Hippocampal formation (tissue), 2 donors: ENCODE measurements at places on chromosomes 6 and 20.

DNA sequence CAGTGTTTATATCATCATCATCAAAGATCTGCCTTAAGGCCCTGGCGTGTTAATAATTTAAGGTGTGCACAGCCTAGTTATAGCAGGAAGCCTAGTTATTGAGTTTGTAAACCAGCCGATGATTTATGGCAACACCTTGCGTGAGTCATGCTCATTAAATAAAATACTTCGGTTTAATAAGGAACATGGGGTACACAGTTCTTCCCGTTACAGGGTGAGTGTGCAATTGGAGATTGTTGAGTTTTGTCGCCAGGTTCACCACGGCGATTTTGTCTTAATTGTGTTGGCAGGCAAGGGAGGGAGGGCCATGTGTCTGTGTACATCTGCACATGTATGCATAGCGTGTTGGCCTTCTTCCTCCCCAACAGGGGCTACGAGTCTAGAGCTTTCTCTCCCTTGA is 104.0 kb downstream of the TFAP2A start:
- DNase-seq = no peak

- DNase-seq = no peak
Measured at GRCh38 chr6:19831358-19831757, 5.8 kb upstream of the ID4 start.

GRCh38 chr20:4840801-4841200 is 119.1 kb downstream of the PRND start:
- no peak for DNase-seq

GRCh38 chr6:44367681-44368080 is 19.8 kb upstream of the CDC5L start:
- DNase-seq = no peak

GRCh38 chr20:34018166-34018565 is 24.5 kb downstream of the RALY start:
- no peak for DNase-seq

DNA sequence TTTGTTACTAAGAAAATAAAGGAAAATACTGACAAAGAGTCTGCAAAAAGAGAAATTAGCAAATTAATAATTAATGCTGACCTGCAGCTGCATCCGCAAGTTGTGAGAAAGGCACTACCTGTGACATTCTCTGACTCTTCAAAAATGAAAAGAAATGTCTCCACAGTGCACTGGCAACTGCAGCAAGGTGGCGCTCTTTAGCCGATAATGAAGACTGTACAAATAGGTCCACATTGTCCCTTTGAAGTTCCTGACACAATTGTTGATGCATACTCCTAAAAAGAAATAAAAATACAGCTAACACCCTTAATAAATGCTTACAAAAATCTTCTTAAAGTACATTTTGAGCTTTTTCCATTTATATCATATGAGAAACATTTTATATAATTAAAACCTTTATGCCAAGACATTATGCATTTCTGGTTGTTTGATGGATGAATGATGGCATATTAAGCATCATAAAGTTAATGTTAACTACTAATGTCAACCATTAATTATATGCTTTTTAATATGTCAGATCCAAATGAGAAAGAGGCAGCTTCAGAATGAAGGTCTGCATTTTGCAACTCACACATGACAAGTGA is 96.5 kb downstream of the MMS22L start:
- DNase-seq = peak; percentile 71

- DNase-seq = no peak
Measured at GRCh38 chr20:45366631-45367030, 3.7 kb downstream of the SYS1 start.

DNA sequence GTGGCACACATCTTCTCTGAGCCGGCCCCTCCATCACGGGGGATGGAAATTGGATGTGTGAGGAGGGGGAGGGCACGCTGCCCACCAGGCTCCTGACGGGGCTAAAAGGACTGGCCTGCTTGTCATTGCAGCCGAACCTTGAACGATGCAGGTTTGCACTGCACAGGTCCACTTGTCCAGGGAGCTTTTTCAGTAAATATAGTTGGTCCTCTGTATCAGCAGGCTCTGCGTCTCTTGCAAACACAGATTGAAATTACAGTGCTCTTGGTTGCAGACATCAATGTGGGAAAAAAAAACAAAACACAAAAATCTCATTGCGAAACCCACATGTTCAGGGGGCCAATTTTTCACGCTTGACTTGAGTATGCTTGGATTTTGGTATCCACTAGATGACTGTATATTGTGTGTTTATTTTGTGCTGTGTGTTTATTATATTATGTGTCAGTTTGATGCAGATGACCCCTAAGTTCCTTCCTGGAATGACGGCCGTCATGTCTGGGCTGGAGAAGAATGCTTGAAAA is 29.2 kb downstream of the ERMARD start:
- no peak for DNase-seq

DNA sequence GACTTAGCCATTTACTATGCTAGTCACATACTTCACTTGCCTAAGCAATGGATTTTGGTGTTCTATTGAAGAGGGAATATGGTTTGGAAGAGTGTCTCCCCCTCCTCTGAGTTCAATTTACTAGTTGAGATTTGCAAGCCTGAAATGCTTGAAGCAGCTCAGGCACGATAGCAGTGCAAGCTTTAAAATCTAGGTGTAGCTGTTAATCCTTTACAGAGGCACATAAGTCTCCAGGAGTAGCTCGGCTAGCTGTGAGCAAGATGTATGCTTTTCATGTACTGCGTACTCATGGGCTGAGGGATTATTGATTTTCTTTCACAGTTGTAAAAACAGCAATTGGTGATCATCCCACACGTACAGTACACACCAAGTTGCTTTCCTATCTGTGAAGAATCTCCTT is 726 bp downstream of the FLRT3 start:
- peak; percentile 42 for DNase-seq

GRCh38 chr6:125101631-125102030 is 51.9 kb upstream of the TPD52L1 start:
- DNase-seq = no peak

- DNase-seq = no peak
Measured at GRCh38 chr20:51985013-51985415, 182.7 kb upstream of the SALL4 start.

DNA sequence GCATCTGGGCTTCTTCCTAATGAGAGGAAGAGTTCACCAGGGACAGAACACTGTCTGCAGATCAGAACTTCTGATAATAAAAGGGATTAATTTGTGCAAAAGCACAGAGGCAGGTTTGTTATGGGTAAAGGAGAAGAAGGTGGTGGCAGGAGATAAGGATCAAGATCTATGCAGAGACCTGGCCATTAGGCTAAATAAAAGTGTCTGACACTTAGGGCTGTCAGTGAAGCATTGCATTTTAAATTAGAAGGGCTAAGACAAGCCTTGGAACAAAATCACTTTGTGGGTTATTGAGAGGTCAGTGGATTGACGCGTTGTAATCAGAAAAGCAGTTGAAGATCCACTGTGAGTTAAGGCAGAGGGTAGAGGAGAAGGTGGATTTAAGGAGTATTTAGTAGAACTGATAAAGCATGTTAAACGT is 76.8 kb downstream of the MAP3K4 start:
- no peak for DNase-seq

- DNase-seq = no peak
Measured at GRCh38 chr20:53331151-53331973, 262.3 kb downstream of the ZNF217 start.

DNA sequence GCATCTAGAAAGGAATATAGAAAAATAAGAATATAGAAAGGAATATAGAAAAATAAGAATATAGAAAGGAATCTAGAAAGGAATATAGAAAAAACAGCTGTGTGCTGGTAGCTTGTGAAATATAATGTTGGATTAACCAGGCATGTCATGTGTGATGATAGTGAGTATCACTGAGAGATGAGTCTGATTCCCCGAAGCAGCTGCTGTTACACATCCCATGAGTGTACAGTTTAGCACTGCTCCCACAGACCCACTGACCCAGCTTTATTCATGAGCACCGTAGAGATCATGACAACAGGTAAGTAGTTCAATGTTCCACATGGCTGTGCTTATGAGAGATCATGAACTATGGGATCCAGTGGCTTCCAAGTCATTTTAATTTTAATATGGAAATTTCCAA is 64.8 kb downstream of the SLC22A3 start:
- no peak for DNase-seq

- no peak for DNase-seq
Measured at GRCh38 chr20:45878076-45878761, 2.8 kb upstream of the ZSWIM1 start.

DNA sequence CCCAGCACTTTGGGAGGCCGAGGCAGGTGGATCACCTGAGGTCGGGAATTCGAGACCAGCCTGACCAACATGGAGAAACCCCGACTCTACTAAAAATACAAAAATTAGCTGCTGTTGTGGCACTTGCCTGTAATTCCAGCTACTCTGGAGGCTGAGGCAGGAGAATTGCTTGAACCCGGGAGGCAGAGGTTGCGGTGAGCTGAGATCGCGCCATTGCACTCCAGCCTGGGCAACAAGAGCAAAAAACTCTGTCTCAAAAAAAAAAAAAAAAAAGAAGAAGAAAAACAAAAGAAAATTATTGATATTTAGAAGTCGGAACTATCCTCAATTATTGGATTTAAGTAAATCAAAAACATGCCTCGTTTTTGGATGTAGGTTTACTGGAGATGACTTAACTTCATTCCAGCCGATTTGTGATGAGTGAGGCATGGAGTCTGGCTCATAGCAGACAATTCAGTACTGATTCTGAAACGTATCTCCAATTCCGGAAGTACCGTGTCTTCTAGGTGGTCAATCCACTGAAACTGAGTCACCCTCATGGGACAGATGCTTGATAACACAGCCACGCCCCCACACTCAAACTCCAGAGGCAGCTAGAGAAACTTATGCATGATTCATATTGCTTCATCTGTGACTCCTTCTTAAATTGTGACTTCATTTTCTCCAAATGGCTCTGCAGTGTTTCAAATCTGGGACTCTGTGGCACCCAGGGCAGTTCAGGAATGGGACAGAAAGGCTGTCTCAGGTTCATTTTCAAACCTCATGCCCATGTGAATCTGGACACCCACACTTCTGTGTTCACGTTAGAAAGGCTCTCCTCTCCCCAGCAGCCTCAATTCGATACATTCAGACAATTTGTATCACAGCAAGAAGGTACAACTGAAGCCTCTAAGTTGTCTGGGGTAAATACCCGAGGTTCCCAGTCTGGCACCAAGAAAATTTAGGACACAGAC is 110.4 kb upstream of the ARMC2 start:
- DNase-seq = no peak

DNA sequence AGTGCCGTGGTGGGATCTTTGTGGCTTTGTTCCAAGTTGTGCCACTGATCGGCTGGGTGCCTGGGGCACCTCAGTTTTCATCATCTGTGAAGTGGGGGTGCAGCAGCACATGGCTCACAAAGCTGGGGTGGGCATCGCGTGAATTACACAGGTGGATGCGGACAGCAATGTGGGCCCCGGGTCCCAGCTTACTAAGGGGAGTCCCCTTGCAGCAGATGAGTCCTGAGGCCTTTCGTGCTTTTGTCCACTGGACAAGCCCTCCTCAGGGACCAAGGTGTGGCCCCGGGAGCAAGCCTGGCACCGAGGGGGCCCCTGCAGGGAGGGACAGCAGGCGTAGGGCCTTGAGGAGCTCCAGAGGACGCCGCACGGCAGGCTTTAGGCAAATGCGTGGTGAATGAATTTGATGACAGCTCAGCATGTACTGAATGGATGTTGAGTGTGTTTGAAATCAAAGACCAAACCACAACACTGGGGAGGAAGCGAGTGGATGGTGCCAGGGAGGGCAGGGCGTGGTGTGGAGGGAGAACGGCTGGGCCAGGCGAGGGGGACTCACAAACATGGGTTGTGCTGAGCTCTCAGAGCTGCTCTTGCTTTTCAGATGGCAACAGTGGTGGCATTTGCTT is 53.2 kb downstream of the IRF4 start:
- no peak for DNase-seq

- peak; percentile 57 for DNase-seq
Measured at GRCh38 chr6:3220366-3220765, 7.1 kb downstream of the TUBB2B start.

DNA sequence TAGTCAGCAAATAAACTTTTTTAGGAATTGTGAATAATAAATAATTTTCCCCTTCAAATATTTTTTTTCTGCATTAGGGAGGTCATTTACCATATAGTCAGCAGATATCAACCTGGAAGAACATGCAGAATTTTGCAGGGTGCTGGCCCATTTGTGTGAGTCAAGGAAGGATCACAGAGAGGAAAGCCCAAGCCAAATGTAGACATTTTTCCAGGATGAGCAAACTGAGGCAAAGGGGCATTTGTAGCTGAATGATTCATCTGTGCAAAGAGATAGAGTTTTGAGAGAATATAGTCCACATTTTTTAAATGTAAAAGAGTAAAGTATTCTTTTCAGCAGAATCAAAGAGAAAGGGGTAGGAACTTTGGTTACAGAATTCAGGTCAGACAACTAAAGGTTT is 555.5 kb upstream of the MARCKS start:
- no peak for DNase-seq

GRCh38 chr20:32647606-32648005 is 26.1 kb downstream of the C20orf203 start:
- DNase-seq = no peak

DNA sequence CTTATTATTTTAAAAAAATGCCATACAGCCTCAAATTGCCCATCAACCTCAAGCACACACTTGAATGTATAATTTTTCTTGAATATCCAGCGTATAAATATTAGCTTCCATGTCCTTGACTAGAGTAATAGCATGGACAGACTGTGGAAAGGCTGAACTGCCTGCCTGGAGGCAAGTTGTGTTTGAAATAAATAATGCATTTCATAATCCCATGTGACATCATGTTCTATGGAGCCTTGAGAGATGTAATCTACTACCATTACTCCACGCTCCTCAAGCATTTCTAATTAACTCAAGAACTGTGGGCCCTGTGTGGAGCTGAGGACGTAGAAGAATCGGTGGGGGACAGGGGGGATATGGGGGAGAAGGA is 94.2 kb downstream of the CDS2 start:
- DNase-seq = no peak

- DNase-seq = no peak
Measured at GRCh38 chr6:118367314-118367713, 180.8 kb upstream of the PLN start.

GRCh38 chr20:51930775-51931174 is 128.5 kb upstream of the SALL4 start:
- no peak for DNase-seq

DNA sequence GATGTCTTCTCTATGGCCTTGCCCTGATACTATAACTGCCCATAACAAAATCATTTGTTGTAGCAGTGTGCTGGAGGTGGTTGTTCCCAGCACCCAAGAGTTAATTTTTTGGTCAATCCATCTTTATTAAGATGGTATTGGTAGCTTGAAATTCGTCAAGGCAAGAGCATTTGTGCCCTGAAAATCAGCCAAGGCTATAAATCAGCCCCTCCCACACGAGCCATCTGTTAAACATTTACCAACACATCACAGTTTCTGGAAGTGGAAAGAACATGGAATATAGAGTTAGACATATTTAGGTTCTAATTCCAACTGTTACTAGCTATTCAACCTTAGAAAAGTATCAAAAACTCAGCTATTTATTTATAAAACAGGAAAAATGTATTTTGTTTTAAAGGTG is 888.4 kb upstream of the GJE1 start:
- no peak for DNase-seq

- no peak for DNase-seq
Measured at GRCh38 chr6:137805622-137806021, 61.4 kb upstream of the TNFAIP3 start.

- DNase-seq = peak; percentile 34
Measured at GRCh38 chr20:42276718-42277602, 658.8 kb upstream of the CHD6 start.

- DNase-seq = no peak
Measured at GRCh38 chr6:50819904-50820868, 1.5 kb downstream of the TFAP2B start.

GRCh38 chr6:162636167-162636566 is 91.4 kb downstream of the PRKN start:
- no peak for DNase-seq

GRCh38 chr6:105474234-105474633 is 71.4 kb upstream of the PREP start:
- peak; percentile 28 for DNase-seq

- no peak for DNase-seq
Measured at GRCh38 chr20:19022791-19023448, 189.5 kb upstream of the SLC24A3 start.
